ENCODE measurements at places on chromosomes 13 and 19. TPM values are rescaled to one million over a fixed set of nuclear protein-coding genes. Genes with fewer than 3 reads are reported as not detected.

CHST8 gene
- 0.89 TPM for total RNA-seq

- peaks cover 4% of the 10 kb centered on the region for H3K36me3 ChIP-seq
- H3K4me3 ChIP-seq, result no peak overlapping the region
- peak; percentile 52 for DNase-seq
- H3K4me1 ChIP-seq, result no peaks in the 10 kb centered on the region
- no peak overlapping the region for H3K27ac ChIP-seq
Measured at GRCh38 chr19:54439174-54439851, 9.7 kb upstream of the LENG8 start.

FAM83E gene
- total RNA-seq, result not detected

GRCh38 chr19:1307320-1307719 is 21.6 kb downstream of the EFNA2 start:
- no peaks in the 10 kb centered on the region for H3K36me3 ChIP-seq
- no peak overlapping the region for H3K27ac ChIP-seq
- no peaks in the 10 kb centered on the region for H3K4me1 ChIP-seq

ARHGAP33 gene
- 24.9 TPM for total RNA-seq

- DNase-seq, result no peak
- H3K4me1 ChIP-seq, result no peaks in the 10 kb centered on the region
- no peaks in the 10 kb centered on the region for H3K36me3 ChIP-seq
- no peak overlapping the region for H3K27ac ChIP-seq
- no peak overlapping the region for H3K4me3 ChIP-seq
Measured at GRCh38 chr13:80962855-80963254, 621.9 kb upstream of the SPRY2 start.

TMEM91 gene
- total RNA-seq, result 5.3 TPM

MKNK2 gene
- total RNA-seq, result 83.2 TPM

- peaks cover 18% of the 10 kb centered on the region for H3K4me1 ChIP-seq
- peak; percentile 74 for DNase-seq
- H3K27ac ChIP-seq, result peak overlapping the region; percentile 14
- peaks cover 23% of the 10 kb centered on the region for H3K36me3 ChIP-seq
- no peak overlapping the region for H3K4me3 ChIP-seq
Measured at GRCh38 chr19:11191273-11191755, 6.0 kb downstream of the KANK2 start.

ITGBL1 gene
- total RNA-seq, result 462 TPM
